ENCODE measurements at places on chromosomes 16 and 17.

- no peak for DNase-seq
These were observed 9.7 kb upstream of the TIMP2 start for GRCh38 chr17:78934681-78935418.

DNA sequence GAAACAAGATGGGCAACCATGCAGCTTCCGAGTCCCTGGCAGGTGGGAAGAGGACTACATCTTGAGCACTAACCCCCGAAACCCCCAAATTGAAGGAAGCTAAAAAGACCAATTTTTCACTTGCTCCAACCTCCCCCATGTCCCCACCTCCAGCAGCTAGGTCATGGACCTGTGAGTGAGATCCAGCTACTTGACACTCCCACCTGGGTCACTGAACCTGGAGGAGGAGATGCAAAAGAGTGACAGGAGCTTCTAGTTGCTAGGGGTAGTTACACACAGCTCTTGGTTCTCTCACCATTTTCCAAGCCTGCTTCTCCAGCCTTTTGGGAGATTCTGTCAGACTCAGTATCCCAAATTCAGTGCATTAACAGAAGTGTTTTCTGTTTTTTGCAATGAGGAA, 11.2 kb downstream of the PDZD9 start:
- no peak for DNase-seq

- no peak for DNase-seq
These were observed 67.1 kb downstream of the ENGASE start for GRCh38 chr17:79141578-79142355.

GRCh38 chr17:19904412-19904811, 36.7 kb upstream of the ULK2 start:
- no peak for DNase-seq

- DNase-seq, result peak; percentile 56
These were observed 52.4 kb upstream of the MRPS23 start for GRCh38 chr17:57902117-57902799.

- no peak for DNase-seq
These were observed 162.5 kb downstream of the ZNF423 start for GRCh38 chr16:49693445-49693844.

DNA sequence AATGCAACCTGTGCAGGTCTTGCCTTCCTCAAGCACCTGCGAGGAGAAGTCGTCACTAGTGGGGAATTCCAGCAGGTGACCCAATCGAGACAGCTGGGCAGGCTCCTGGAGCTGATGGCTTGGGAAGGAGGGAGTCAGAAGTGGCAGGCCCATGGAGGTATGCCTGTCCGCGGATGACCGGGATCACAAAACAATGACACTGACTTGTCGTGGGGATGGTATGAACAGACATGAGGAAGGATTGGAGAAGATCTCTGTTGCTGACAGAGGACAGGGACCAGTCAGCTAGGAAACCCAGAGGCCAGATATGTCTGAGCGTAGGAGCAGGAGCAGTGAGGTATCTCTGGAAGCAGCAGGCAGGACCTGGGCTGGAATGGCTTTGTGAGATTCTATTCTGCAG, 233.3 kb downstream of the SOX9 start:
- DNase-seq, result no peak

GRCh38 chr17:27157297-27157696, 136.6 kb upstream of the WSB1 start:
- no peak for DNase-seq

DNA sequence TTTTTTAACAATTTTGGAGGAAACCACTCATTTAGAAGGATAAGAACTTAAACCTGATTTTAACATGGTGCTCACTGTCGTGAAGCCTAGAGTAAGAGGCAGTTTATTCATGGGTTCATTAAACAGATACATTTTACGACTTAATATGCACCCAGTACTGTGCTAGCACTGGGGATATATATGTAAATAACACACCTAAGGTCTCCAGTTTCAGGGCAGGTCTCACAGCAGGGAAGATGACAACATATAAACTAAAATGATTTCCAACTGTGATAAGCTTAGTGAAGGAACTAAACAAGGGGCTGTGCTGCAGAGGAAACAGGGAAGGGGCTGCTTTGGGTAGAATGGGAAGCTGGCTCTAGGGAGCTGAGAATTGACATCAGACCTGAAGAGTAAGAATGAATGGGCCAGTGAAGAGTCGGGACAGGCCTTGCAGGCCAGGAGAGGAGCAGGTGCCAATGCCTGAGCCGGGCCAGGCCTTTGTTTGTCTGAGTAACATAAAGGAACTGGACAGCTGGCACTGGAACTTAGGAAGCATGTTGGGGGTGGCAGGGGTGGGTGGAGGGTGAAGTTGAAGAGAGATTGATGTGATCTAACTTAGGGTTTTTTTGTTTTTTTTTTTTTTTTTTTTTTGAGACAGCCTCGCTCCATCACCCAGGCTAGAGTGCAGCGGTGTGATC, 12.1 kb downstream of the NT5M start:
- no peak for DNase-seq
